Activated T-cell treated with anti-CD3 and anti-CD28 coated beads for 24 hours (primary cell): ENCODE measurements at places on chromosomes 12 and 14.

DNA sequence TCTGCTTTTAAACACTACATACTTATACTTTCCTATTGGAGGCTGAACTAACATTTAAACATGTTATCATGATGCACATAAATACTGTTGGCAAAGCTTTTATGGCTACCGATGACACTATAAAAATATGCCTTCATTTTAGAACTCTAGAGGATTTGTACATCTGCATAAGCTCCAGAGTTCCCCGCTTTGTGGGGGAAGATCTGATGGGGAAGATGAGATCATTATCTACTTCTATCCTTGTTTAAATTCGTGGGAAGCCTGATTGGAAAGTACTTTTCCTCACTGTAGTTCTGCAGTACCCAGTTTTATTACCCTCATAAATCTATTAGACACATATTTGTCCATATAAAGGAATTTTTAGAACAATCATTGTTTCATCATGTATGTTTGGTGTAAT, 299.6 kb upstream of the ATP2B1 start:
- DNase-seq, result no peak

GRCh38 chr14:43184540-43184939, 1322.5 kb downstream of the FSCB start:
- DNase-seq, result no peak

- no peak for DNase-seq
Observed at GRCh38 chr12:39763071-39763889, 143.7 kb upstream of the ABCD2 start.

DNA sequence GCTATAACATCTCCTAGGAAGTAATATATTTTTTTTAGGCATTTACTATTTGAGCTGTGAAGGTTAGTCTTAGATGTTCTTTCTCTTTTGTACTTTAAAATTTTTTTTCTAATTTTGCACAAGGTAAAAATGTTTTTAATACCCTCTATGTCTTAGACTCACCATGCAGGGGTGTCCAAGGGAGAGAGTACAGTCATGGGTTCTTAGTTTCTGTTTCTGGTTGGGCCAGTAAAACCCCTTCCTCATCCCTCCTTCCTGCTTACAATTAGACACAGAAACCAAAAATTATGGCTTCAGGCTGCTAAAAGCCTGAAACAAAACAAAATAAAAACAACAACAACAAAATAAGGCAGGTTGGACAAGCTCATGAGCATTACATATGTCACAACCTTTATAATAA, 193.0 kb downstream of the SYT1 start:
- no peak for DNase-seq

DNA sequence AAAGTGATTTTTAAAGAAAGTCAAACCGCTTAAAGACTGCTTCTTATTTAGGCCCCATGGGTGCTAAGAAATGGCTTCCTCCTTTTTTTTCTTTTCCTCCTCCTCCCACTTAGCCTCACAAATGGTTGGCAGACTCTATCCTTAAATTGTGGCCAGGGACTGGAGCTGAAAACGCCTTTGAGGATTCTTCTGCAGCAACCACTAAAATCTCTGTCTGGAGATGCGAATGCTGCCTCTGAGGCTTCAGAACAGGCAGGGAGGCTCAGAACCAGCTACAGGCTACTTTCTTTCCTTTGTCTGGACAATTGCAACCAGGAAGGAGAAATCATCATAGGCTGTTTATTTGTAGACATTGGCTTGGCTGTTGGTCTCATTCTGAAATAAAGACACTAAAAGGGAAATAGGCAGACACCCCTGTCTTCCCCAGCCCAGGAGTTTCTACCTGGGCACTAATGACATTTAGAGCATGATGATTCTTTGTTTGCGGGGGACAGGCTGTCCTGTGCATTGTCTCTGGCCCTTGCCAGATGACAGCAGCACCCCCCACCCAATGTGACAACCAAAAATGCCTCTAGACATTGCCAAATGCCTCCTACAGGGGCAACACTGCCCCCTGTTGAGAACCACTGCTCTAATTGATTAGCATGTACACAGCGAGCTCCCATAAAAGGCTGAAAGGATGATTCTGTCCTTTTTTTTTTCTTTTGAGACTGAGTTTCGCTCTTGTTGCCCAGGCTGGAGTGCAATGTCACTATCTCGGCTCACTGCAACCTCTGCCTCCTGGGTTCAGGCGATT, 50.3 kb downstream of the MAP1LC3B2 start:
- DNase-seq, result no peak

DNA sequence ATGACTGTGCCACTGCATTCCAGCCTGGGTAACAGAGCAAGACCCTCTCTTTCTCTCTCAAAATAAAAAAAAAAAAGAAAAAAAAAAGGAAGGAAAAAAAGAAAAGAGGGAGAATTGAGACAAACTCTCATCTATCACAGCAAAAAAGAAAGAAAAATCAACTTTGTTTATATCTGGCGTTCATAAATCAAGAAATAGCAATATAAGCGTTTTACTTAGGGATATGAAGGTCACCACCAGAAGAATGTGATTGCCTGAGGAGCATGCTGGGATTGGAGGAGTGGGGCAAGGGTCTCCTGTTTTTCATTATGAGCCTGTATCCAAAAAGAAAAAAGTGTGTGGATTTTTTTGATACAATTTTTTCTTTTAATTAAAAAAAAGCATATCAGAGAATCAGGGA, 78.4 kb downstream of the HECTD4 start:
- no peak for DNase-seq

- no peak for DNase-seq
Observed at GRCh38 chr12:50564948-50565297, 60.1 kb downstream of the DIP2B start.

- DNase-seq, result no peak
Observed at GRCh38 chr14:37792124-37792523, 196.7 kb downstream of the TTC6 start.

DNA sequence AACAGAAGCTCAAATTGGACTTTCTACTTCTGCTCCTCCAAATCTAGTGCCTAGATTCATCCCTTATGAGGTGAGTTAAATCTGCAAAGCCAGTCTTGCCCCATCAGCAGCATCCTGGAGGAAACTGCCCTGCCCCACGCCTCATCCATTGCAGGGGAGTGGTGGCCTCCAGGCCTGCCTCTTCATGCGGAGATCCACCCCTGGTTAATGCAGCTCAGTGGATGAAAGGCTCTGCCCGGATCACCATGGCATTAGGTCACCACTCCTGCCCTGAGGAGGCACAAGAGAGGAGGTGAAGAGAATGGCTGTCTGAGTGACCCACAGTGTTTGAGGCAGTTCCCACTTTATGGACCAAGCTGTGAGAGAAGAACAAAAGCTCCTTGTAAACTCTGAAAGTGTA, 218.1 kb downstream of the C12orf75 start:
- no peak for DNase-seq
